Activated naive CD4-positive, alpha-beta T cell treated with anti-CD3 and anti-CD28 coated beads for 36 hours (primary cell): ENCODE measurements at places on chromosomes 2 and 18. TPM values are rescaled to one million over a fixed set of nuclear protein-coding genes. Genes with fewer than 3 reads are reported as not detected.
A peak's percentile ranks its signal among the peaks of the same experiment; 100 is the strongest.

GRCh38 chr2:216872624-216873023, 12.8 kb upstream of the TNP1 start:
- no peak for DNase-seq

DNA sequence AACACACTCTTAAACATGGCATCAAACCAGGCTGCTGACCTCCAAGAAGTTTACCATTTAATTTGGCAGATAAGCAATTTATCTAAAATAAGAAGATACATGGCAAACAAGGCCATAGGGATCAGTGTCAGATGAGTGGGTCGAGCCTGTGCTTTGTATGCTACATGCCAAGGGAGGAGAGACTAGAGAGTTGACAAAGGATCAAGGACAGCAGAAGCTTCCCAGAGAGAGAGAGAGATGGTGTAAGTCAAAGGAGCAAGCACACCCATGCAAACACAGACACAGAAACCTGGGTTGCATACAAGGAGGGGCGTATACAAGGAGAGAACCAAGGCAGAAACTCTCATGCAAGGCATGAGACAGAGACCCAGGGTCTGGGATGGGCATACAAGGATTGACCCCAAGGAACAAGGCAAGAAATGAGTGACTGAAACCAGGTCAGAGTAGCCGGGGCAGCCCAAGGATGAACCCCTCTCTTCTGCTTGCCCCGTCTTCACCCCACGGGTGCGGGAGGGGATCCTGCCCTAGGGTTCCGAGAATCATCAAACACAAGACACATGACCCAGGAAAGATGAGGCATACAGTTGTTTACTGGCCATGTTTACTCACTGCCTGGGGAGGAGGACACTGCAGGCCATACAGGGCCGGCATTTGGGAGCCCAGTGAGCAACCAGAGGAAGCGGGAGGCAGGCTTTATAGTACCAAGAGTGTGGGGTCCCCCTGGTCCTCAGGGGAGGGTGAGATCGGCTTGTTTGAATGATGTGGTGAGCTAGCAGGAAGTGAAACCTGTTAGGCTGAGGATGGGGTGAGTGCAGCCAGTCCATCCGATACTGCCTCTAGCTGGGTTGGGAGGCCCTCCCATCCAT, 529.2 kb upstream of the ID2 start:
- no peak for DNase-seq

The CD8B2 gene
- not detected for total RNA-seq

GRCh38 chr2:95379371-95379831, 23.1 kb upstream of the FAHD2A start:
- peak; percentile 20 for DNase-seq

DNA sequence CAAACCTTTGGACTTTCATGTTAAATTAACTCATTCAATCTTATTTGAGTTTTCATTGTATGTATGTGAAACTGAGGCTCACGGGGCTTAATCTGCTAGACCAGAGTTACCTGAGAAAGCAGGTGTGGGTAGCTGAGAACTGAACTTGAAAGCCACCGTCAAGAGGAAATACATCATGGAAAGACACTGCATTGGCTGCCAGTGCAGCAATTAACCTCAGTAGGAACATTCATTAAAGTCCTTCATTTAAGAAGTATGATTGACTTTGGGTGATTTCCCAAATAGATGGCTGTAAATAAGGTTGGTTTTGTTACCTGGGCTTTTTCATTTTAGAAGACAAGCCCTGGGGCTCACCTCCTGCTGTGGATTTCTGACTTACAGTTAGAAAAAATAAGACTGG, 36.5 kb upstream of the MGAT5 start:
- DNase-seq = no peak

DNA sequence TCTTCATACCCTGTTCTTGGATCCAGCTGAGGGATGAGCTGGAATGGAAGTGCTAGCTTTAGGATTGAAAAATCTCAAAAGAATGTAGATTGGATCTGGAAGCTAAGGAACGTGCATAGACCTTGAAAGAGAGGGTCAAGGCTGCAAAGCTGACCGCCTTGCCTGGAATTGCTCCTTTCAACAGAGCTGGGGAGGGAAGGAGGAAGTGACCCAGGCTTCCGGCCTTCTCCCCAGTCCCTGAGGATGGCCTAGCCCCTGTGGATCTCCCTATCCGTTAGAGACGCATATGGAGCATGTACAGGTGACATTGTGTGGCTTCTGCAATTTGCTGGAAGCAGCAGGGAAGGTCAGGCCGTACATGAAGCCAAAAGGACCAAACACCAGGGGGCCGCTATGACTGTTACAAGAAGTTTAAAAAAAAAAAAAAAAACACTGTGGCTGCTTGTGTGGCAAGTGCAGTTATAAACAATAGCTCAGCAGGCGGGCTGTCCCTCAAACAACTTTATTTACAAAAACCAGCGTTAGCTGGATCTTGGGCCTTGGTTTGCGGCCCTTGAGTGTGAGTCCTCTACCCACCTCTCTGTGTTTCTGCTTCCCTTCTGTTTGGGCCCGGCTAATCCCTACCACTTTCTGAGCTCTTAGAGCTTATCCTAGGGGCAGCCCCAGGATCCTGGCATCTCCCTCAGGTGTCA, 227.6 kb downstream of the SEPTIN10 start:
- DNase-seq = no peak

- no peak for DNase-seq
Measured at GRCh38 chr18:3042379-3042778, 29.4 kb upstream of the LPIN2 start.

The SALL3 gene
- not detected for total RNA-seq

DNA sequence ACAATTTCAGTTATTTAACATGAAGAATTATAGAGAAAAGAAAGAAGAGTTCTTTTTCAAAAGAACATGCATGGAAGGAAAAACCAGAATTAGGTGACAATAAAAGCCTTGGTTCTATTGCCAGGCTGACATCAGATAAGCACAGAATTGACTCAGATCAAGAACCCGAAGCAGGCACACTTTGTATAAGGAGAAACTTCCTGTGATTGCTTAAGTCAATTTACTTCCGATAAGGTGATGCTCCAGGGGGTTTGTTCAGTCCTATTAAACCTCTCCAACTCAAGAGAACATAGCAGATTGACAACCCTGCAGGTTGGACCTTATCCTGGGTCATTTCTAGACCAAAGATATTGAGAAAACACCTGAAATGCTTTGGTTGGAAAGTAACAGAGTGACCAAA, 31.4 kb downstream of the GAREM1 start:
- no peak for DNase-seq

The LOXHD1 gene
- total RNA-seq = 0.05 TPM

GRCh38 chr2:200584639-200585038, 1.2 kb upstream of the AOX1 start:
- DNase-seq = no peak

The SLC5A7 gene
- total RNA-seq = not detected

The HTR2B gene
- total RNA-seq = not detected
